Left ventricle myocardium inferior (tissue), 1 donor: ENCODE measurements at places on chromosomes 1 and 21. TPM values are rescaled to one million over a fixed set of nuclear protein-coding genes. Genes with fewer than 3 reads are reported as not detected.

GRCh38 chr1:241485554-241485992 lies 34.0 kb downstream of the FH start:
- no peak for DNase-seq

- peak; percentile 92 for DNase-seq
Measured at GRCh38 chr1:157045250-157046218, at the start of gene ARHGEF11. Gene ARHGEF11, minus strand, starts transcription at chr1:157045742. Its CDS starts 1,412 bp downstream, at chr1:157044330.

DNA sequence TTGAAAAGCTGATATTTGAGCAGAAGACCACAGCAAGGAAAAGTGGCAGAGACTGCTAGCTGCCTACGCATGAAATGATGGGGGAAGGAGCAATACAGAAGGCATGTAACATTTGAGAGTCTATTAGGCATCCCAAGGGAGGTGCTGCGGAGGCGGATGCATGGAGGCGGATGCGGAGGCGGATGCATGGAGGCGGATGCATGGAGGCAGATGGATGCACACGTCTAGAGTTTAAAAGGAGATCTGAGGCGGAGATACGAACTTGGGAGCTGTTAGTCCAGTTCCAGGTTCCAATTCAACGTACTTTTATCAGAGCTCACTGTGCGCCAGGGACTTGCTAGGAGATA lies 744 bp upstream of the DDX20 start:
- DNase-seq = no peak

DNA sequence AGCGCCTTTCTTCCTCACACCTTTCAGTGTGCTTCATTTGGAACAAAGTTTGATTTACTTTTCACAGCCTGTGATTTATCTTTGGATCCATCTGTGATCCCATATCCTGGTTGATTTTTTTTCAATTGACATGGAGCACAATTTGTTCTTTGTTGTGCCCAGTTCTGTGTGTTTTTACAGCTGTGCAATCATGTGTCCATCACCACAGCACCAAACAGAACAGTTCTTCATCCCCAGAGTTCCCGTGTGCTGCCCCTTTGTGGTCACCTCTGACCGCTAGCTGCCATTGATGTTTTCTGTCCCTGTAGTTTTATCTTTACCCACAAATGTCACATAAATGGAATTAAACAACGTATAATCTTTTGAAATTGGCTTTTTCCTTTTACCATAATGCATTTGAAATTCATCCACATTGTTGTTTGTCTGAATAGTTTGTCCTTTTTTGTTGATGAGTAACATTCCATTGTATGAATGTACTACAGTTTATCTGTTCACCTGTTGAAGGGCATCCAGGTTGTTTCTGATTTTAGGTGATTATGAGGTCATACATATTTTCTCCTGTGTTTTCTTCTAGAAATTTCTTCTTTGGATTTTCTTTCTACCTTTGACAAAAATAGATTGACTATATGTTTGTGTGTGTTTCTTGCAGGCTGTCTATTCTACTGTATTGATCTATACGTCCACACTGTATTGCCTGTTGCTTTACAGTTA lies 17.4 kb downstream of the MIGA1 start:
- no peak for DNase-seq

GRCh38 chr1:119637710-119638109 lies 10.4 kb downstream of the ZNF697 start:
- no peak for DNase-seq

S100A10 gene
- 186 TPM for total RNA-seq
